IPS-NIHi11 (cell line): ENCODE measurements at places on chromosomes 6 and 20.

DNA sequence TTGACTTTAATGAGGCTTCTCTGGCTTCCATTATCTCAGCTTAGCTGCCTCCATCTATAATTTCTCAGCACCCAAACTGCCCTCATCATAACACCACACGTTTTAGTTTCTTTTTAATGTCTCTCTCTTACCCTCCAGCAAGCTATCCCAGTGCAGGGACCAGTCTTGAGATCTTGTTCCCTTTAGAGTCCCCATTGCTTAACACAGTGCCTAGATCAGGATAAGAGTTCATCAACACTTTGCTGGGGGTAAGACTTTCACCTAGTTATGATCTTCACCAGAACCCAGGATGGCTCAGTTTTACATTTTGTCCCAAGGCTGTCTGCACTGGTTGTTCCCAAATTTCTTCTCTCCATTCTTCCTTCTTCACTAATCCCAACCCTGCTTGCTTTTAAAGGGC is 126.1 kb downstream of the OR2B2 start:
- no peak for DNase-seq

- DNase-seq: peak; percentile 95
Measured at GRCh38 chr20:63434599-63435378, 37.7 kb downstream of the KCNQ2 start.

- DNase-seq: no peak
Measured at GRCh38 chr20:53803492-53804155, 210.0 kb upstream of the ZNF217 start.

- DNase-seq: no peak
Measured at GRCh38 chr6:113511100-113511499, 346.0 kb upstream of the MARCKS start.

DNA sequence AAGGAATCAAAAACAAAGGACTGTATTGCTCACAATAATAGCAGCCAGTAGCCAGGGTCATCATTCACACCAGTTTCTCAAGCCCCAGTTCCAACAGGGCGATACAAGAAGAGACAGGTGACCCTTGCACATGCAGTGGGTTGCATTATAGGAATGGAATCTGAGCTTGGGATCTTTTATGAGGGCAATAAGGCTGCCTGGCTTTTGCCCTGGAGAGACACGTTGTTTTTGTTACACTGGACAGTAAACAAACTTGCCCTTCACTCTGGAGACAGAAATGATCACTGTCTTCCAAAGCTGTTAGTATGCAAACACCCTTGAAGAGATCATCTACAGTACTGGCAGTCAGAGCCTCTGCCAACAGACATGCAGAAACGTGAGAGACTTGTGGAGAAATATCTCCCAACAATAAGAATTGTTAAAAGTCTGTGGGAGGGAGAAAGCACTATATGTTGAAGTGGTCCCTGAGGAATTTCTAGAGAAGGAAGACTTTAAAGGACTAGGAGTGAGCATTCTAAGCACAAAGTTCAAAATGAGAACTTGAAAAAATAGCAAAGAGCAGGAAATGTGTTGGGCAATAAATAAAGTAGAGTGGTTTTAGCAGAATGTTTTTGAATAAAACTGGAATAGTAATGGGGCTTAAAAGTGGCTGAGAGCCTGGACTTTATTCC is 6.2 kb upstream of the COL12A1 start:
- DNase-seq: no peak

DNA sequence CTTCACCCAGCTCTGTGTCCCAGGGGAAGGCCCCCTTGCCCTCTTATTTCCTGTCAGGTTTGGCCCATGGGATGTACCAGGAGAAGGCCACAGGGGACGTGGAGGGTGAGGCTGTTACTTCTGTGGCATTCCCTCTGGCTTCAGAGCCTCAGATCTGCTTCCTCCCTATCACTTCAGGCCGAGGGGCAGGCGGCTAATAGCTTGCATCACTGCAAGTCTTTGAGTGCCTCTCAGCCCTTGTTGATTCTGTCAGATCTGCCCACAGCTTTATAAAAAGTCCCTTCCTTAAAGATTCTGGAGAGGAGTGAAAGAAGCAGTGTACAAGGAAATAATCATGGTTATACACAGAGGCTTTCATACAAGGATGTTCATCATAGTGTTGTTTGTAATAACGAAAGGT is 86.9 kb downstream of the LRFN2 start:
- no peak for DNase-seq

DNA sequence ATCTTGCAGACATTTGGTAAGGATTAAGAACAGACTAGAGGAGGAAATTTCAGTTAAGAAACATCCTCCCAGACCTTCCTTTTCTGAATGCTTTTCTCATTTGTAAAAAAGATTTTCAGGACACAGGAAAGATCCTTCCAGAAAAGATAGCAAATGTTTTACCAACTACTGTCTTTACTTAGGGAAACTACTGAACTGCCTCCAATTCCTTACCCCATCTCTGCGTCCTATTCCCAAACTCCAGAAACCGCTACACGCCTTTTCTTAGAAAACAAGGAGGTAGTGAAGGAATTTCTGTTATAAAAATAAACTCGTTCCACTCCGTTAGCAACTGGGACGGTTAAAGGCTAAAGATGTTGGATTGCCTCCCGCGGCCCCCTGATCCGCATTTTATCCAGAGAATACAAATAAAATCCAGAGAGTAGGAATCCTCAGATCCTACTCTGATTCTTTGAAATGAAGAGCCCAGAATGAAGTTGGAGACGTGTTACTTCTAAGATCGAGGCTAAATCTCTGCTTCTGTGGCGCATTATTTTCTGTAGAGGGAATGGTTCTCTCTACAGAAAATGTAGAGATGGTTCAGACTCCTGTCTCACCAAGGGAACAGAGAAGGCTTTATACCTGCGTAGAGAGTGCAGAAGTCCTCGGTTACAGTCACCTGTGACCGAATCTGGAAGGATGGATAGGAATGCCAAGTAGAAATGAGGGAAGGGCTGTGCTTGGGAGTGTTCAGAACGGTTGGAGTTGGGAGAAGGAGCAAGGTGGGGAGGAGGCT is 133.0 kb downstream of the GPX5 start:
- DNase-seq: peak; percentile 46

GRCh38 chr6:159490298-159490937 is 202.6 kb downstream of the SOD2 start:
- no peak for DNase-seq

- DNase-seq: no peak
Measured at GRCh38 chr6:38350942-38351341, 288.8 kb downstream of the BTBD9 start.

DNA sequence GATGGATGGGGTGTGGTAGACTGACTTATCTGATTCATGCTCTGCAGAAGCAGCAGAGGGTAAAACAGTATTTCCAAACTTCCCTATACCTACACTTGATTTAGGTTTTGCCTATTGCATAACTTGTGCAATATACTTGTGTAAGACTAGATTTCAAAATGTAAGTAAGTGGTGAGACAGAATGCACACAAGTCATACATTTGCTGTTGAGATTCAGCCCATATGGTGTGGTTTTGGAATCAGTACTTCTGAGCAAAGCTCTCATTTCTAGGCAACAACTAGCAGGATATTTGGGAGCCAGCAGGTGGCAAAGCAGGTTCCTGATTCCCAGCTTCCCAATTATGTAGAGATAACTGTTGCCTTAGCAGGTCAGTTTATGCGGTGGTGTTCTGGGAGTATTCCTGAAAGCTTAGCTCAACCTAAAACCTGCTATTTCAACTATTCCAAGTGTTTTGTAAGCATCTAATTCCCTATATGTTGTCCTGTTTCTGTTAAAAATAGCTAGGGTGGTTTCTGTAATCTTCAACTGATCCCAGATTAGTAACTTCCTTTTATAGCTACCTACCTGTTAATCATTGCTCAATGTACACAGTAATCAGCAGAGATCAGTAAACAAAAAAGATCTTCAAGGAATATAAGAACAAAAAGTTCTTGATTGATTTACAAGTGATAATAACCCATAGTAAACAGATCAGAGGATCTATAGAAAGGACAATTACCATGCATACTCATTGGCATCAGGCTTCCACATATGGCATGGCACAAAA is 8.5 kb upstream of the FABP7 start:
- DNase-seq: no peak

DNA sequence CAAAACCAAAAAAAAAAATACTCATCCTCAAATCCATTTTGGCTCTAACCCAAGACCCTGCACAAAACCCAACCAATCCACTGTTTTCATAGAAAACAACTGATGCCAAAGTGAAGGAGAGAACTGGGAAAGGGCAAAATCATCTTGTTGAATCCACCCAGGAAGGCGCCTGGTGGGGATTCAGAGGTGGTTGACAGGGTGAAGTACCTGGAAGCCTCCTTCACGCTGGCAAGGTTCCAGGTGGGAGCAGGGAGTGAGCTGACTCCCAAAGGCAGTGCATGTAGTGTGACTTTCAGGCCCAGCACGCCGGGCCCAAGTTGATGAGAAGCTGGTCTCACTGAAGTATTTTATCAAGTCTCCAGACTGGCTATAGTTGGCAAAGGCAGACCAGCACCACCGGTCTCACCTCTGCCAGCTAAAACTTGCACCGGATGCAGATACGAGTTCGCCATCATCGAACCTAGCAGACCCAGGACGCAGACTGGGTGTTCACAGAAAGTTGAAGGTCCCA is 16.5 kb downstream of the PPP1R10 start:
- DNase-seq: no peak
